ENCODE measurements at places on chromosomes 3 and 15.

GRCh38 chr3:172107403-172107802, 68.0 kb downstream of the FNDC3B start:
- no peaks in the 10 kb centered on the region for H3K36me3 ChIP-seq
- H3K4me3 ChIP-seq, result no peak overlapping the region
- H3K27me3 ChIP-seq, result no peaks in the 10 kb centered on the region

DNA sequence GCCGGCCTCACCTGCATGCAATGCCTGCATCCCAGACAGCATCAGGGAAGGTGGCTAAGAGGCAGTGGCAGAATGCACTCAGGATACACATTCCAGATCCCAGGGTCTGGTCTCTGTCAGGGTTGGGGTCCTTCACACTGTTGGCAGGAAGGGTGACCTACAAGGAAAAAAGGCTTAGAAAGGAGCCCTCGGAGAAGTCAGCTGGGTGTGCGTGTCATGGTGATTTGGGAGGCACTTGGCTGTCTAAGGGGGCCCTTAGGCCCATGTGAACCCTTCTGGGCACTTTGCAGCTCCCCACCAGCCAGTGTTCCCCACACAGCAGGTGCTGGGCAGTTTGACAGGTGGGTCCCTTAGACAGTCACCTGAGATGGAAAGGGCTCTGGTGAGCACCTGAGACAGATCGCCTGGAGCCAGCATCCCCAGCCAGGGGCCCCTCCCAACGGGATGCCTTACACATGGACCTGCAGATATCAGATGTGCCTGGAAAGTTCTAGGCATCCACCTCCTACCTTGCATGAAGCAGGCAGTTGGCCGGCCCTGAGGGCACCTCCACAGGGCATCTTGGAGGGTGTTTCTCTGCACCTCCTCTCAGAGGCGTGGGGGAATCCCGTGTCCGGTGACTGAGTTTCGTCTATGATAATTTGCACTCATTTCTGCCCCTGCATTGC, 131.6 kb downstream of the LRRK1 start:
- no peak for DNase-seq
- no peaks in the 10 kb centered on the region for H3K27me3 ChIP-seq
- peaks cover 62% of the 10 kb centered on the region for H3K36me3 ChIP-seq

- no peaks in the 10 kb centered on the region for H3K36me3 ChIP-seq
- no peaks in the 10 kb centered on the region for H3K27me3 ChIP-seq
- no peak overlapping the region for H3K4me3 ChIP-seq
- no peak for DNase-seq
- H3K27ac ChIP-seq, result no peak overlapping the region
Observed at GRCh38 chr3:186609247-186609868, 3.5 kb upstream of the AHSG start.

- DNase-seq, result no peak
- no peaks in the 10 kb centered on the region for H3K36me3 ChIP-seq
- H3K27me3 ChIP-seq, result no peaks in the 10 kb centered on the region
Observed at GRCh38 chr3:111545349-111545748, 3.4 kb downstream of the CD96 start.

- H3K36me3 ChIP-seq, result no peaks in the 10 kb centered on the region
- no peaks in the 10 kb centered on the region for H3K4me1 ChIP-seq
- no peak for DNase-seq
- no peak overlapping the region for H3K4me3 ChIP-seq
Observed at GRCh38 chr3:131744765-131745164, 242.0 kb upstream of the MRPL3 start.

DNA sequence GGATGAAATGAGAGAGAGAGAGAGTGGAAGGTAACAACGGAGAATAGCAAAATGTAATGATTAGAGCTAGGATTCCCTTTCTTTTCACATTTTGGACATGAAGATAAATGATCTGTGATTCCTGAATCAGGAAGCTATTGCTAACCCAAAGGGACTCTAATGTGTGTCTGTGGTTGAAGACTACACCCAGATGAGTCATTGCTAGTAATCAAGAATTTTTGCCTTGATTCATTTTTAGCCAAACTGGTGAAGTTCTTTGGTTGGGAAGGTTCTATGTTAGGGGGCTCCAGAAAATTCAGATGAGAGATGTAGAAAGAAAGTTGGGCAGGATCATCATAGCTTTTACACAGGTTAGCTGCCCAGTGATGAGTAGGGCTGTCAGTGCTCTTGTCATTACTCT, 116.4 kb downstream of the DUT start:
- no peaks in the 10 kb centered on the region for H3K36me3 ChIP-seq
- H3K27ac ChIP-seq, result no peak overlapping the region
- DNase-seq, result no peak

DNA sequence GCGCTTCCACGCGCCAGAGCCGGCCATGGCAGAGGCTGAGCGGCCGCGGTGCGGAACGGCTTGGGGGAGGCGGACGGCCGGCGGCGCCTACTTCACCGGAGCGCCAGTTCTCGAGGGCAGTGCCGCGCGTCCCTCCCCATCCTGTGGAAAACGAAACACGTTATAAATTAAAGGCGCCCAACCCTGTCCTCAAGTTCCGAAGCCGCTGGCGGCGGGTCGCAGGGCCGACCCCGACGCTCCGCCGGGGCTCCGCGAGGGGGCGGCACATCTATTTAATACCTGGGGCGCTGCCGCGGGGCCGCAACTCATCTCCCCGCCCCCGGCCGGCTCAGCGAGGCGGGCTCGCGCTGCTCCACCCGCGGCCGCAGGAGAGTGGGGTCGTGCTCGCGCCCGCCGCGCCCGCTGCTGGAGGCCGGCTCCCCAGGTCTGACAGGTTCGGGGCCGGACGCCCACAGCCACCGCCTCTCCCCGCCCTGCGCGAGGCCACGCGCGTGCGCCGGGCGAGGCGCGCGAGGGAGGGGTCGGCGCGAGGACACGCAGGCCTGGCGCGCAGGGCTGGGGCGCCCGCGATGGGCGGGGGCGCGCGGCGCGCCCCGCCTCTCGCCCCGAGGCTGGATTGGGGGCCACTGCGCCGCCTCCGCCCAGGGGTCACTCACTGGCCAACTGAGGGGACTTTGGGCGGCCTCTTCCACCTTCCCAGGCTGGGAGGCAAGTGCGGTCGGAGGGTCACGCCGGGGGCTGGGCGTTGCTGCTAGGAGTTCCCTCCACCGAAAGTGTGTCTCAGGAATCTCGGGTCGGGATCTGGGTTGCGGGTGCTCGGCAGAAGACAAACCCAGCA, at the start of gene SLC30A4:
SLC30A4 (minus strand) TSS at position 428 of the 838 bp plus-strand sequence; CDS start at position 27, 401 bp downstream.
- peak within 1 kb of the TSS; percentile 95 for H3K4me3 ChIP-seq
- H3K36me3 ChIP-seq, result no peaks in the 10 kb centered on the region
- H3K4me1 ChIP-seq, result peaks cover 26% of the 10 kb centered on the region
- peak within 1 kb of the TSS; percentile 26 for H3K27ac ChIP-seq
- no peaks in the 10 kb centered on the region for H3K27me3 ChIP-seq

DNA sequence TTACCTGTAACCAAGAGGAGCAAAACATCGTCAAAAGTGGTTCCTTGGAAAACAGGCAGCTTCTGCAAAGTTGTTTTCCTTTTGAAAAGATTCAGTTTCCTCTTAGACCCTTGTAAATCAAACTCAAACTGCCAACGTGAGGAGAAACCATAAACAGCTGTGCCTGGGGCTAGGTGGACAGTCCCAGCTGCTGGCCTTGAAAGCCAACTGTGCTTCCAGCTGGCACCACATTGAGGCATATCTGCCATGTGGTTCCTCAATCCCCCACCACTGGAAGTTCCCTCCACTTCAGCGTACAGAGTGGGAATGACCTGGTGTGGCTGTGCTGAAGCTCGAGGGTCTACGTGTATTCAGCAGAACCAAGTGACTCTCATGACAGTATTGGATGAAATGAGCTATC, 40.9 kb downstream of the HRH1 start:
- peaks cover 5% of the 10 kb centered on the region for H3K27me3 ChIP-seq
- no peak for DNase-seq
- H3K4me3 ChIP-seq, result no peak overlapping the region
- H3K27ac ChIP-seq, result no peak overlapping the region
- H3K4me1 ChIP-seq, result no peaks in the 10 kb centered on the region
- no peaks in the 10 kb centered on the region for H3K36me3 ChIP-seq

GRCh38 chr15:87219650-87220615, 1036.6 kb downstream of the NTRK3 start:
- H3K27me3 ChIP-seq, result no peaks in the 10 kb centered on the region
- no peak overlapping the region for H3K27ac ChIP-seq
- no peak for DNase-seq
- H3K36me3 ChIP-seq, result no peaks in the 10 kb centered on the region
- no peaks in the 10 kb centered on the region for H3K4me1 ChIP-seq

DNA sequence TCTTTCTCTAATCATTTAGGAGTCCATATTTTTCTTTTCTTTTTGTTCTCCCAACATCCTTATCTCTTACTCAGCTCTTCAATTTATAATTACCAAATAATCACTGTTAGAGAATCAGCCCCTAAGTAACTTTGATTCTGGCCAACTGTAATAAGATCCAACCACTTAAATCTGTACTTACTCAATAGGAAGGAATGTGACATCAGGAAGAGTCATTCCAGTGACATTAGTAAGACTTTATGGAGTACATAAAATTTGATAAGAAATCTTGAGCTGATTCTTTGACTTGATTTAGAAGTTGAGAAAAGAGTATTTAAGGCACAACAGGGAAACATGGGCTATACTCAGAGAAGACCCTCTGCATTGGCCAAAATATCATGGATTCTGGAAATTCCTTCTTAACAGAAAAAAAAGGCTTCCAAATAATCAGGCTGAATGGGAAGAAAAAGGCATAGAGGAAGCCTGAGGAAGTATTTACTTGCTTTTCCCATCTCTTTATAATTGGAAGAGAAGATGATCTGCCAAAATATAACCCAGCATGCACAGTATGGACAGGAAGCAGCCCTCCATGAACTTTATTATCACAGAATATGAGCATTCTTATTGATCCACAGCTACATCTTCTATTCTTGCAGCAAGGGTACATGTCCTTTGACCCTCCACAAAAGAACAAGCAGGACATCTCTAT, 289.7 kb upstream of the TPRG1 start:
- no peak overlapping the region for H3K4me3 ChIP-seq
- H3K36me3 ChIP-seq, result peaks cover 9% of the 10 kb centered on the region
- no peak overlapping the region for H3K27ac ChIP-seq
- H3K27me3 ChIP-seq, result no peaks in the 10 kb centered on the region

DNA sequence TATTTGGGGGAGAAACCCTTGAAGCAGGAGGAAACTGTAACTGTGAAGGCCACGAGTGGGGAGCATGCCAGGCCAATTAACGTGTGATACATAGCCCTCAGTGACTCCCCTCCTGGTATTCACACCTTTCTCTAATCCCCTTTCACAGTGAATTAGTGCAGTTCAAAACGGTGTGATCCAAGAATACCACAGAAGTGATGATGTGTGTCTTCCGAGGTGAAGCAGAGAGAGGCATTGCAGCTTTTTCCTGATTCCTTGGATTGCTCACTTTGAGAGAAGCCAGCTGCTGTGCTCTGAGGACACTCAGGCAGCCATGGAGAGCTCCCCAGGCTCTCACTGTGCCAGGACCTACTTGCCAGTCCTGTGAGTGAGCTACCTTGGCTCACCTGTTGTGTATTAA, 17.3 kb downstream of the NIPA2 start:
- no peaks in the 10 kb centered on the region for H3K27me3 ChIP-seq
- H3K27ac ChIP-seq, result no peak overlapping the region
- no peak for DNase-seq
- H3K4me3 ChIP-seq, result no peak overlapping the region
- H3K36me3 ChIP-seq, result peaks cover 72% of the 10 kb centered on the region
